ENCODE measurements at places on chromosomes 5 and 9.

DNA sequence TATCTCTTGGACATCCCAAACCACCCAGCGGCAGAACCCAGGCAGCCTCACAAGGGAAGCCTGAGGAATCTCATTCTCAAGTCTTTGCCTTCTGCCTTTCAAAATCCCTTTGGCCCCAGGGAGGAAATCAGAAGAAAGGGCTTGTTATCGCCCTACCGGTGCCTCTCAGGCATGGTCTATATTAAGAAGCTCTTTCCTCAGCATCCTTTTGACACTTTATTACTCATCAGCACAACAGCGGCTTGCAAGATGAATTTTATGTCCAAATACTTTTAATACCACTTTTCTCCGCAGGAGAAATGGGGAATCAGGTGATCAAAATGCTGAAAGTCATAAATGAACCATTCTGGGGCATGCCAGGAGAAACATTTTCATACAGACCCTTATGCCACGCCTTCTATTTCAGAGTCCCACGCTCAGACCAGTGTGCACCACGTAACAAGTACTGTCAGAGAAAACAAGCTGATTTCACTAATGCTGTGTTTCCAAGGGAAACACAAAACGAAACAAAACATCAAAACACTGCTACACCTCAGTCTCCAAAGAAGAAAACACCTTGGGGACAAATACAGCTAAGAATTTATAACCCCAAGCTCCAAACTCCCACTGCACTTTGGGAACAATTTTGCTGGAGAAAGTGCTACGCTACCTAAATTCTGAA, 30.0 kb downstream of the RAPGEF1 start:
- DNase-seq, result no peak

- DNase-seq, result no peak
Observed at GRCh38 chr9:93596399-93596798, 20.0 kb downstream of the PHF2 start.

- peak; percentile 17 for DNase-seq
Observed at GRCh38 chr5:15004506-15004905, 132.9 kb upstream of the ANKH start.

DNA sequence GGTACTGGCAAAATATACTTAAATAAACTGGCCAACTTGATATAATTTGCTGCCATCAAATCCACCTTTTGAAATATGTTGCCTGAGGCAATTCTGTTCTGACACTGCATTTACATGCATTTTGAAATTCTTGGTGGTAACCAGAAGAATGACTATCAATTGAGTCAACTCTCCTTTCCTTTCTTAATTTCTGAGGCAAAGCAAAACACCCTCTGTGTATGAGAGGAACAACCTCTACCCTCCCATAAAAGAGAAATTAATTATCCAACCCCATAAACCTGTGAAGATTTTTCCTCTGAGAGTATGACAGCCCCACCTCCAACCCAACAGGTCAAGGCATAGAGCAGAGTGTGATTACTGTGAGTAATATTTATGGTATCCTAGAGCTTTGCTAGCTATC, 286.8 kb downstream of the NR2F1-AS1 start:
- DNase-seq, result no peak

DNA sequence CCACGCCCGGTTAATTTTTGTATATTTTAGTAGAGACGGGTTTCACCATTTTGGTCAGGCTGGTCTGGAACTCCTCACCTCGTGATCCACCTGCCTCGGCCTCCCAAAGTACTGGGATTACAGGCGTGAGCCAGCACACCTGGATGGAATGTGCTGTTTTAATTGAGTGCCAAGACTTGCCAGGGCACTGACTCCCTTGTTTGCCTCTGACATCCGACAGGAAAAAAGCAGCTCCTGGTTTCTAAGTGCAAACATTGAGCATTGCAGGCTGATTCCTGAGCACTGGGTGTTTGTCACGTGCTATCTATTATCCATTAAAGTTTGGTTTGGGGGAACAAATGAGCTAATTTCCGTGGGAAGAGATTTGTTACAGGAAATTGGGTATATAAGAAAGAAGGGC, 70.6 kb upstream of the CKMT2 start:
- no peak for DNase-seq

DNA sequence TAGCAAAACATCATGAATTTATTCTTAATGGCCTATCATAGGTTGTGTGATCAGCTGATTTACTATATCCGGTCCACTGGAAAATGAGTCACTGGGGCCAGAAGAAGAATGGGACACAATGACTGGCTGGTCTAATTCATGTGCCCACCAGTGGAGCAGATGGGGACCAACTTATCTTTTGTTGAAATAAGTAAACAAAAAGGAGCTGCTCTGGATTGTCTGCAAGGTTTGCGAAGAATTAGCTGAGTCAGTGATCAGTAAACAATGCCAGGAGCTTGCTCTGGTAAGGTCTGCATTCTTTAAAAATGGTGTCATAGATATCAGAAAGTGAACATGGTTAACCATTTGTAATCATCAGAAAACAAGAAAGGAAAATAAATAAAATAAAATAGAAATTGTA, 128.0 kb downstream of the RASEF start:
- DNase-seq, result no peak

Data from cerebellar cortex (tissue), 1 donor.